ENCODE measurements at places on chromosomes 12 and 14.
A peak's percentile ranks its signal among the peaks of the same experiment; 100 is the strongest.

DNA sequence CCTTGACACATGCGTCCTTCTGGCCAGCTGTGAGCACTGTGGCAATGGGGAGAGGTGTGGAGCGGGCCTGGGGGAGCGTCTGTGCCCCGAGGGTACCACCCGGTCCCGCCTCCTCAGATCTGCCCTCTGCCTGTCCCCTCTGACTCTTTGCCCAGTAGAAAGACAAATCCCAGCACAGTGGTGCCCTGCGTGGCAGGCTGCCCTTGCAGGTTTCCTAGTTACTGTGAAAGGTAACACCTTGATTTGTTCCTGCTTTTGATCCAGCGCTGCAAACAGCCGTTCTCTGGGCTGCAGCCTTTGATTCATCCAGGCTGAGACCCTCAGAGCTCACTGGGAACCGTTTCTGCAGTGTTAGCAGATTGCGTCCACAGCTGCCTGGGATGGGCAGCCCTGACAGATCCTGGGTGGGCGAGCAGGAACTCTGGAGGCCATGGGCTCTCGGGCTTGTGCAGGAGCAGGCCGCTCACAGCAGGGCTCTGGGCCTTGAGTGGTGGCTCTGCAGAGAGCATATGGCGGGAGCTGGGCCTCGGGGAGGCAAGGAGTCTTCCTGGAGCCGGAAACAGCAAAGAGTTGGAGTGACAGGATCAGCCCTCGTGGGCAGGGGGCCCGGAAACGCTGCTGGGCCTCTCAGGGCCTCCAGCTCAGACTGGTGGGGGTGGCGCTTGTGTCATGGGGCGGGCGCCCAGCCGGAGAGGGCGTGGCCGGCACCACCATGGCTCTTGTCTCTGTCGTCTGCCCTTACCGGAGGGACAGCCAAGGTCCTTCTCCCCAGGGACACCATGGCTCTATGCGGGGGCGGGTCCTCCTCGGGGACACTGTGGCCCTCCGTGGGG is 16.6 kb downstream of the FBRSL1 start:
- DNase-seq, result peak; percentile 79

DNA sequence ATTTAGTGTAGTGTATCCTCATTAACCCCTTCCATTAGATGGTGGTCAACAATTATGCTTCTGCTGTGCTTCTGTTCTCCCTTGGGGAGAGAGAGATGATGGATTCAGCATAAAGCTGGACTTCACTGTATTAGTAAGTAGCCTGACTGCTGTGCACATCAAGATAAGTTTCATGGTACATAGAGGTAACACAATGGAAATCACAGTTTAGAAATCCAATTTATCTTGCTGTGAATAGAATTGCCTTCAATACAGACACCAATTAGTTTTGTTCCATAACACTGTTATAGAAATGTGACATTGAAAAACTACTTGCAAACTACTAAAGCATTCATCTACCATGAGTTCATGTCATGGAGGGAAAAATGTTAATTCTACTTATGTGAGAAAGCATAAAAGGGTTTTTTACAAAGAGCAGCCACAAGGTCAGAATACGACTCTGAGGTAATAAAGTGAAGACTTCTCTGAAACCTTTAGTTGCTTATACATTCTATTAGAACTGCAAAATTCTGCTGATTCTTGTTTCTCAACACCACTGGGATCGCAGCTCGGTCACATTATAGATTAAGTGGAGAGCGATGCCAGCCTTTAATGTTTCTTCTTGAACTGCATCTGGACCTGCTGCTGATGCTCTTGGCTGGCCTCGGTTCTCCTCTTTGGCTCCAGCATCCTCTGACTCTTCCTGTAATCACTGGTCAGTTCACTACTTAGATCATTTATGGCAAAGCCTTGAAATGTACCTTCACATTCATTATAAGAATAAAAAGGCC is 190.8 kb downstream of the ATP23 start:
- no peak for DNase-seq

DNA sequence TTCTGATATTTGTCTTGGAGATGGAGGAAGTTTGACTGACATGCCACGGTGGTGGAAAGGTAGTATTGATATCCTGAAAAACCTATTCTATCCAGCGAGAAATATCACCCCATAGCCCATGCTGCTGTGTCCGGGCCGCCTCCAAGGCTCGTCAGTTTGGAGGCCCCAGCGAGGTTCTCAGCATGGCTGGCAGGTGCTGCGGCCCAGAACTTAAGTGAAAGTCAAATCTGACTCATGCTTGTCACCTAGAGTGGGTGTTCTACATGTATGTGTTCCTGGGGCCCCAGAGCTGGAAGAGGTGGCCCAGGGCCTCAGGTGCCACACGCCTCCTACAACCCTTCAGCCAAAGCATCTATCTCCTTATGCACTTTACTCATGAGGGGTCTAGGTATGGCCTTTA is 92.9 kb downstream of the GCH1 start:
- DNase-seq, result no peak

GRCh38 chr14:99586054-99586760 is 17.8 kb downstream of the CCDC85C start:
- DNase-seq, result no peak

GRCh38 chr12:67918441-67918840 is 70.8 kb upstream of the IFNG-AS1 start:
- DNase-seq, result peak; percentile 28

- no peak for DNase-seq
Observed at GRCh38 chr12:163406-163986, 50.5 kb downstream of the SLC6A12 start.

DNA sequence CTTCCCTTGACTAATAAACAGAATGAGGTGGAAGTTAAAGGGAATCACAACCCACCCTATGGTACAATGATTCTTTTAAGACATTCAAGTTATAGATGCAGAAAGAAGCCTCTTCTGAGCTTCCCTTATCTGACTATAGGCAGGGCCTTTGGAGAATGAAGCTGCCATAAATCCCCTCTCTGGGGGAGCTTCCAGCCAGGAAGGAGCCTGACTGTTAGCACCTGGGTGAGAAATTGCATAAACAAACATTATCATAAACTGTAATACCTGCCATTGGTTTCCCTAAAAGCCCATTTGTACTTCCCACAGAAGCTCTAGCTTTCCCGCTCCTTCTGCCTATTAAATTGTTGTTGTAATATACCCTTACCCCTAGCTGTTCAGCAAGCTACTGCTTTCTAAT is 81.3 kb upstream of the RESF1 start:
- DNase-seq, result no peak

- DNase-seq, result no peak
Observed at GRCh38 chr14:38808734-38809455, 294.1 kb downstream of the SEC23A start.

DNA sequence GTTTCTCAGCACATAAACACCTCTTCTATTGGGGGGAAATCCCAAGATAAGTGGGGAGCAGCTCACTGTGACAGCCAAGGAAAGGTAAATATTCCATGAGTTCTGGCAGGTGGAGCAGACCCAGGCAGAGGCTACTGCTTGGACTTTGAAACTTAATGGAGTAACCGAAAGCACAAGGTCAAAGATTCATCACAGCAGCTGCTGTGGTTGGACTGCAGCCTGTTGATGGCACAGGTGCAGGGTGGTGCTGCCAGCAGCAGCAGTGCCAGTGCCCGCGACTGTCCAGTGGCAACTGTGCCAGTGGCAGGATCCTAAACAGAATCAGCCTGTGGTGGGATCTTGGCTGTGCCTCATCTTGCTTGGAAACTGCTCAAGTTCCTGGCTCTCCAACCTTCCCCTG is 81.4 kb upstream of the ARID2 start:
- DNase-seq, result no peak

- peak; percentile 52 for DNase-seq
Observed at GRCh38 chr14:85587151-85587711, 57.3 kb downstream of the FLRT2 start.

GRCh38 chr12:40515041-40515816 is 177.0 kb upstream of the CNTN1 start:
- peak; percentile 1 for DNase-seq

- DNase-seq, result no peak
Observed at GRCh38 chr12:130480887-130481286, 143.2 kb downstream of the PIWIL1 start.

DNA sequence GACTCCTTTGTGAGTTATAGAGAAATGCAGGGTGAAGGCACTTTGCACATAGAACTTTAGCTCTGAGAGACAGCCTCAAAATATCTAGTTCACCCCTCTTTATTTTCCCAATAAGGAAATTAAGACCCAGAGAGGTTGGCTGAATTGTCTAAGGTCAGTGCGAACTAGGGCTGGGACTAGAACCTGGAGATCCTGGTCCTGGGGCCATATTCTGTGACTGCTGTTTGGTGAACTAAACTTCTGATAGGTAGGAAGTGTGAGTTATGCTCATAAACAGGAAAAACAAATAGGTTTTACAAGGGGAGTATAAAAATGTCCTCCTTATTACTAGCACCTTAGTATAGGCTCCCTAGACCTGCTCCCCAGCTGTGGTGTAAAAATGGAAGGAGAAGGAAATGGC is 53.9 kb downstream of the DAD1 start:
- no peak for DNase-seq

- DNase-seq, result peak; percentile 57
Observed at GRCh38 chr12:107320929-107321631, 227.7 kb upstream of the CRY1 start.

- DNase-seq, result peak; percentile 34
Observed at GRCh38 chr12:57190037-57190436, 26.6 kb upstream of the NXPH4 start.

DNA sequence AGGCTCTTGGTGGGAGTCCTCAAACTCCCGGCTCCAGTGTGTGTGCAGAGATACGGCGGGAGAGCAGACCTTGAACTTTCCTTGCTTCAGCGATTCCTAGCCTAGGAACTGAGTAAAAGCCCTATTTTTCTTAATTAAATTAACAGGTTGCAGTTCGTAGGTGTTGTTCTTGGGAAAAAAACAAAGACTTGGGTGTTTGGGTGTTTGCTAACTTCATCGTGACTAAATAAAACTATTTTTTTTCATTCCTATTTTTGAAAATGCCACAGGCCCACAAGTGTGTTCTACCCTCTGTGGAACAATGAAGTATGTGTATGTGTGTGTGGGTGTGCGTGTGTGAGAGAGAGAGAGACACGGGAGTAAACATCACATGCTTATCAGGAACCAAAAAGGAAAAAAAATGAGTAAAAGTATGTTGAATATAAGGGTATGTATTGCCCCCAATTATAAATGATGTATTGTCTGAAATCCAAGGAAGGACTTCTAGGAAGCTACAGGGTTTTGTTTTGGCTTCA is 651 bp downstream of the TMEM117 start:
- no peak for DNase-seq

Measured in fibroblast of upper back skin (primary cell).